ENCODE measurements at places on chromosomes 3 and 15.

DNA sequence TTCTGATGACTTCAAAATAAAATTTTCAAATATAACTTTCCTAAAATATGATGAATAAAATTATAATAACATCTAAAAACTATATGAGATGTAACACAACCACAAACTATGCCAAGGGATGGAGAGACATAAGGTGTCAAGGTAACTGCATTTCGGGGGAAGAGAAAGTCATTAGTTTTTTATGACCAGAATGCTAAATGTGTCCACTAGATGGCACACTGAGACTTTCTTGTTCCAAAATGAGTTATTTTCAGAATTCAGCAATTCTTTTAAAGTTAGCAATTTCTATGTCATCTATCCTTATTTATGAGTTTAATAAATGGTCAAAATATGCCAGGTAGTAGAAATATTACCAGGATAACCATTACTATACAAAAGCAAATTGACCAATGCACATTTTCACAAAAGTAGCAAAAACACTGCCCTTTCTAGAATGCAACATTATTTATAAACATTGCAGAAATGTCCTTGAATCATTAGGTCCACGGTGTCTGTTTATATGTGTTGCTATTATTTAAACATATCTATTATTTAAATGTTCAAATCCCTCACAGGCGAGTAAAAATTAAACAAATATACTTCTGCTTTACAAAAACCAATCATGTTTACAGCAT lies 374.2 kb downstream of the PLCL2 start:
- DNase-seq = peak; percentile 9

DNA sequence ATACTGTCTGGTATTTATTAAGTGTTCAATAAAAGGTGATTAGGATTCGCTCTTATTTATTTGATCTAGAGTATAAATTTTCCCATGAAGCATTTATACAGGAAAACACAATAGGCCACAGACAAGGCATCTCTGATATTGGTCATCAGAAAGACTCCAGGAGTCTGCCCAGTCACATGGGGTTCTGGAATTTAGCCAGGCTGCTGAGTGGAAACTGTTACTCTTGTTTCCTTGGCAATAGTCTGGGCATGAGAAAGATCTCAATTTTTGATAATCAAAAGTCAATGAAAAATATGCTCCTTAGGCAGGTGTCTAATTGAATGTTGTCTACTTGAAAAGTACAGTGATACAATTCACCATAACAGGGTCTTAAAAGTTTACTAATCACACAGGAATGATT lies 161.2 kb downstream of the FRMD5 start:
- peak; percentile 57 for DNase-seq

DNA sequence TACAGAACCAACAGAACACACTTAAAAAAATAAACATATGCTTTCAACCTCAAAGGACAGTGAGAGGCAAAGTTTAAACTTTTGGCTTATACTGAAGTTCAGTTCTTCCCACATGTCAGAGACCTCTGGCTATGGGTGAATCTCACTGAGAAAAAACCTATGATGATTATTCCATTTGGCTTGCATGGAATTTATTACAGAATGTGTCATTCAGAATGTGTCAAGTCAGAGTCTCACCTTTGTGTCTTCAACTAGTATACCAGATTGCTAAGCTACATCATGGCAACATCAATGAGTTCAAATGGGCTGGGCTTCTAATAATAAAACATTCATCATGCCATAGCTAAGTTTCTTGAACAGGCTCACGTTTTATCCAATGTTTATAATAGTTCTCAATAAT lies 987.0 kb downstream of the NTRK3 start:
- DNase-seq = no peak

DNA sequence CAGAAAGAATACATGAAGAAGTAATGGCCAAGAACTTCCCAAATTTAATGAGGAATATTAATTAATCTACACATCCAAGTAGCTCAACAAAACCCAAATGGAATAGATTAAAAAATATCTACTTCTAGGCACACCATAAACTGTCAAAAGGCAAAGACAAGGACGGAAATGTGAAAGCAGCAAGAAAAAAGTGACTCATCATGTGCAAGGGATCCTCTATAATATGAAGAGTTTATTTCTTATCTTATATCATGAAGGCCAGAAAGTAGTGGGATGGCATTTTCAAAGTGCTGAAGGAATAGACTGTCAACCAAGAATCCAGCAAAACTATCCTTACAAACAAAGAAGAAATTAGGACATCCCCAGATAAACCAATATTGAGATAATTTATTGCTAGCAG lies 73.9 kb upstream of the PRICKLE2 start:
- DNase-seq = no peak

- DNase-seq = no peak
These were observed 33.9 kb downstream of the KBTBD8 start for GRCh38 chr3:67031986-67032385.

DNA sequence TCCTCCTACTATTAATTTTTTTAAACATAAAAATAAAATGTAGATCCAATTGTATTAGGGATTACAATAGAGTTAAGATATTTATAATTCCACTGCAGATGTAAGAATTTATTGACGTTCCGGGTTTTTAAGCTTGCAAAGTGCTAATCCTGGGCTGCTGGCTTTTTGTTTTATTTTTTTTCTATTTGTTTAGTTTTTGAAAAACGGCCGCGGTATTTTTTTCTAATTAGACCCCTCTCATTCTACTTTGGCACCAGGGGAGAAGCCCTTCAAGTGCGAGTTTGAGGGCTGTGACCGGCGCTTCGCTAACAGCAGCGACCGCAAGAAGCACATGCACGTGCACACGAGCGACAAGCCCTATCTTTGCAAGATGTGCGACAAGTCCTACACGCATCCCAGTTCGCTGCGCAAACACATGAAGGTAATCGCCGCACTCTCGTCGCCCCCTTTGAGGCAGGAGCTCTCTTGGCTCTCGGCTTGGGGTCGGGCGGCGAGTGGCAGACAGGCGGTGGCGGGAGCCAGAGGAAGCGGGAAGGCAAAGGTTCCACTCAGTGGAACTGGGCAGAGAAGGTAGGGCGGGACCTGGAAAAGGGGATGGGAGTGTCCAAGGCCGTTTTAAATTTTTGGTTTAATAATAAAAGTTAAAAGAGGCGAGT lies 3.2 kb downstream of the ZIC1 start:
- no peak for DNase-seq

DNA sequence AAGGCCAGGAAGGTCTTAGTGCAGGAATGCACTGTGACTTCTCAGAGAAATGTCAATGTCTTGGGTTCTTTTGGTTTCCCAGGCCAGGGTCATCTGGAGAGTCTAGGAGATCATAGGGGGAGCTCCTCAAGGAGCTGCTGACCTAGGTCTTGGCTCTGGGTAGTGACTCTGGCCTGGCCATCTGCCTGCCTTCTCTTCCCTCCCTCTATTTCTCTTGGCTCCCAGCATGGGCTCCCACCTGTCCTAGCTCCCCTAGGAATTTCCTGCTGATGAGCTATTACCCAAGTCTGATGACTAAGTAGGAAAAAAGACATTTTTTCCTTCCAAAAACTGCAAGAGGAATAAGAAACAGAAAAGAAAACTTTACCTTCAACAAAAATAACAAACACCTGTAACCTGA lies 57.4 kb downstream of the BSN start:
- no peak for DNase-seq

DNA sequence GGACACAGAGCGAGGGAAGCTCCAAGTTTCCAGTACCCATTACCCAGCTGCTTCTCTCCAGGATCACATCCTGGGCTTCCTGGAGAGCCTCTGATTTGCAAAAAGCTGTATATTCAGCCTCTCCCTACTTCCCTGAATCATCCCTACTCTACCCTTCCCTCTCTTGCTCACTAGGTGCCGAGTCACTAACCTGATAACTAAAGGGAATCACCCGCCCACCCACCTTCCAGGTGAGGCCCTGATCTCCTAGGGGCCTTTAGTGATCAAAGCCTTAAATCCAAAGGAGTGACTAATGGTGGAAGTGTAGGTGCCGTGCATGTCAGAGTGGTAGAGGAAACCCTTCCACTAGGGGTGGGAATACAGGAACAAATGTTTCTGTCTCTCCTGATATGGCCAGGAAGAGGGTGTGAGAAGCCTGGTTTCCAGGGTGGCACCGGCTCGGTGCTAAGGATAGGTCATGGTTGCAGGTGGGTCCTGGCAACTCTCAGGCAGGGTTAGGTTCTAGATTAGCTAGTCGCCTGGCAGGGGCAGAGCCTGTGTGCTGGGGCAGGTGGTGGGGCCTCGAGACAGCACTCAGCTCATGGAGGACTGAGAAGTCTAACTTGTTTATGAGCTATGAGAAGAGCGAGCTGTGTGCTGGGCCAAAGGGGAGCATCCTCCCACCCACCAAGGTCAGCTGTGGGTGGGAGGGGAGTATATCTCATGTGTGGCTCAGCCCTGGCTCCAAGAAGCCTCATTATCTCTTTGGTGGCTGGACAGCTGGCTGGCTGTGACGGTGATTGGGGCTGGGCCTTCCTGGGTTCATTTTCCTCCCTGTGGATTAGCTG lies 10.1 kb downstream of the SEMA7A start:
- no peak for DNase-seq

GRCh38 chr3:43963208-43963607 lies 272.5 kb downstream of the ABHD5 start:
- DNase-seq = no peak

DNA sequence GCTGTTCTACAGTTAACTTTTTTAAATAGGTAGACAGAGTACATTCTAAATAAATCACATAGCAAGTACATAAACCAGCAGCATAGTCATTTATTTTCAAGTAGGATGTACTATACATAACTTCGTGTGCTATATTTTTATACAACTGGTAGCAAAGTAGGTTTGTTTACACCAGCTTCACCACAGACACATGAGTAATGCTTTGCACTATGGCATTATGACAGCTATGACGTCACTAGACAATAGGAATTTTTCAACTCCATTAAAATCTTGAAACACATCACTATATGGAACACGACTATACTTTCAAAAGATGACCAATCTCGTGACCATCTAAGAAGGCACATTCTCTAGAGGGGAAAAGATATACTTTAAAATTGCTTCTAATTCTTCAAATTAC lies 3.5 kb downstream of the TEX55 start:
- DNase-seq = peak; percentile 30

- no peak for DNase-seq
These were observed 126.2 kb downstream of the MDFIC2 start for GRCh38 chr3:70186221-70186620.

DNA sequence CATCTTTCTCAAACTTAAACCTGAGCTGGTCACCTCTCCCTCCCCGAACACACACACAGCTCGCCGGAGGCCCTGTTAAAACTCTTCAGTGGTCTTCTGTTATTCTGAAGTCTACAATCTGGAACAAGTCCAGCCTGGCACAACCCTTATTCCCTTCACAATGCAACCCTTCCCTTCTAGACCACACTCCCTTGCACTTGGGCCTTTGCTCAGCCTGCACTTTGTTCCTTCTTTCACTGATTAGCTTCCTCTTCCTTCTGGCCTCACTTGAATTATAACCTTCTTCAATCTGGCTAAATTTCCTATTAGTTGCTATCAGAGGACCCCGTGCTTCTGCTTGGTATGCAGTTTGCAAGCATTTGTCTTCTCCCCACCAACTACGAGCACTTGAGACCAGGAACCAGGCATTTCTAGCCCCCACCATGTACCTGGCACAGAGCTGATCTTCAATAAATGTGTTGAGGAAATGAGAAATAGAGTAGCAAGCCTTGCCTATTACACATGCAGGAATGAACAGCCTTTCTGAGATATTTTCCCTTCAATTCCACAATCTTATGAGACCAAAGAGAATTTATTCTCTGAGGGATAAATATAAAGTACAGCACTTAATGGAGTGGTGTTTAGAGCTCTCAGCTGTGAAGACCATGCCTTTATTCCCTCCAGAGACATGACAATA lies 663.1 kb upstream of the ADAMTS9 start:
- DNase-seq = no peak

DNA sequence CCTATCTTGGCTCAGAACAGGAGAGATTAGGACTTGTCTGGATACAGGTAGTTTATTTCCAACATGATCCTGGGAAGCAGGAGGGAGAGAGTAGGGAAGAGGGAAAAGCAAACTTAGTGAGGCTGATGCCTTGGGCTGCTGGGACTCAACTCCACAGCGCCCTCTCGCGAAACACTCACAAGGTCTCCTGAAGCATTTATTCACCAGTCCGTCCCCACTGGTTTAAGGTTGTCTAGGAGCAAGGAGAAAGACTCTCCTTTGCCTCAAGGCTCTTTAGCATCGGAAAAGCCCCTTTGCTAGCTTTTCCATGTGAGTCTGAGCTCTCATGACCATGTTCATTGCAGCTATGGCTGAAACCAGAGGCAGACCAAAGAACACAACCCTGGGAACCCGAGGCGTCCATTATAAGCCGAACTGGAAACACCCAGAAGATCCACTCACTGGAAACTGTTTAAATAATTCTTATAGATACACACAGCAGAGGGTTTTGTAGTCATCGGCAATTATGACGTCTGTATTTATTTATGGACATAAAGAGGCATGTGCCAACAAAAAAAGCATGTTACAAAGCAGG lies 244.5 kb downstream of the CD47 start:
- peak; percentile 41 for DNase-seq

- DNase-seq = no peak
These were observed 47.5 kb downstream of the ABTB1 start for GRCh38 chr3:127720161-127720823.

DNA sequence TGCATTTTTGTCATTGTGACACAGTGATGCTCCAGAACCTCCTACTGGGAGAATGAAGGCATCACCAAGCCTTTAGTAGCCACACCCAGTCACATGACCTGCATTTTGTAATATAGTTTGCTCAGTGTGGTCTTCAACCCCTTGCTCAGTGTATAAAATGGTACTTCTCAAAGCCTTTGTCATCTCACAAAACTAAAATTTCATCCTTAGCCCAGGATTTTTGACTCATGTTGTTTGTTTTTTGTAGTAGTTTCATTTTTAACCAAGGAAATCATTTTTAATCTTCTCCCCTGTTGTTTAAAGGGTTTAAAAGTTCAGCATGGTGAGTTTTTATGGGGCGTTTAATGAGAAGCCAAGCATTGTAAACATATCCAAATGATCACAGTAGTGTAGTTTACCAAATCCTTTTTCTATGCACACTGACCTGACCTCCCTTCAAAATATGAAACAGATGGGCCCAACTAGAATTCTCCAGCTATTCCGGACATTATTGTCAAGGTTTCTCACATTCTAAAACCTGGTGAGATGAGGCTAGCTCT lies 123.5 kb upstream of the IL12A start:
- peak; percentile 68 for DNase-seq

DNA sequence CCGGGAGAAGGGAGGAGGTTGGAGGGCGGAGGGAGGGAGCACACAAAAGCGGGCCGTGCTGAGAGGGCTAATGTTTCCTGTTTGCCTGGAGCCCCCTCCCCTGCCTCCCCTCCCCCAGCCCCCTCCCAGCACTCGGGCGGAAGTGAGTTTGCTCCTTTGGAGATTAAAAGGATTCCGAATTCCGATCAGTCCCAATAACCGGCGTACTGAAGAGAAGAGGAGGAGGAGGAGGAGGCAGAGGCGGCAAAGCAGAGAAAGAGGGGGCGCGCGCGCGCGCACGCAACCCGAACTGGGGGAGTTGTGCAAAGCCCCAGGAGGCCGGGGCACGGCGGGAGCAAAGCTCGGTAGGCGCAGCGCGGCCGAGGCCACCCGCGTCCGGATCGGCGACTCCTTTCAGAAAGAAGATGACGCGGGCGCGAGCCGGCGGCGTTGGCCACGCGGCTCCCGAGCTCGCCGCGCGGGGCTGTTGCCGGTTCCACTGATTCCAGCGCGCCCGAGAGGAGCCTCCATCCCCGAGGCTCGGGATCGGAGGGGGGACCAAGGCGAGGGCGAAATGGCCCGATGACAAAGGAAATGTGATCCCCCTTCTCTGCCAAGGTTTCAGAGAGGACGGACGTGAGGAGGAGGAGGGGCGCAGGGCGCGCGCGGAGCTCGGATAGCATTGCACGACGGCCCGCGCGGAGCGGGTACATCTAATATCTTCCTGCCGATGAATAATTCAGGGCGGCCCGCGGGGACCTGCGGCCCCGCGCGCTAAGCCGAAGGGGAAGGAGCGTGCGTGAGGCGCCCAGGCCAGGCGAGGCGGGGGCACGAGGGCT lies 1.1 kb upstream of the TRIM71 start:
- no peak for DNase-seq
